ENCODE measurements at places on chromosomes 3 and 15.

DNA sequence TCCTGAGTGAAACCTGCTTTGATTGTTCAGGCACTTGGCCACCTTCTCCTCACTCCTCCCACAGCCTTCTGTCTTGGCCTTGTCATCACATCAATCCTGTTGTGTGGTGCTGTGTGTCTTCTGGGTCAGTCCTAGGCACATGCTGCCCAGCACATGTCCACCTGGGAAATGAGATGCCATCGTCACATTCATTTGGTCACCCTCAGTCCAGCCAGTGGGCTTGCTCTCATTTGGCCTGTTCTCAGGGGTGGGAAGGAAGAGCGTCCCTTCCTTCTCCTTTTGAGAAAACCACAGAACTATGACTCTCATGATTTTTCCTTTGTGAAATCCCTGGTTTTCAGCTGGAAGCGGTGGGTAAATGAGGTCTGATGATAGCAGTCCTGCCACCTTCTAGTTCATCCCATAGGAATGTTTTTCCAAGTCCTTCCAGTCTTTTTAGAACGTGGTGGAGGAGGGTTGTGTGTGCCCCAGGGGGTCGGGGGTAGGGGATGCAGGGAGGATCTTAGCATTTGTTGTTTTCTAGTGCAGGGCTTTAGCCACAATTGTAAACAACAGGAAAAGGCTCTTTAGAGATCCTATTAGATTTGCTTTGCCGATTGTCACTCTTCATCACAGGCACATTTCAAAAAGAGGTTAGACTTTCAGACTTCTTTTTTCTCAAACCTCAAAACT is 8.4 kb upstream of the PLA1A start:
- DNase-seq = no peak

DNA sequence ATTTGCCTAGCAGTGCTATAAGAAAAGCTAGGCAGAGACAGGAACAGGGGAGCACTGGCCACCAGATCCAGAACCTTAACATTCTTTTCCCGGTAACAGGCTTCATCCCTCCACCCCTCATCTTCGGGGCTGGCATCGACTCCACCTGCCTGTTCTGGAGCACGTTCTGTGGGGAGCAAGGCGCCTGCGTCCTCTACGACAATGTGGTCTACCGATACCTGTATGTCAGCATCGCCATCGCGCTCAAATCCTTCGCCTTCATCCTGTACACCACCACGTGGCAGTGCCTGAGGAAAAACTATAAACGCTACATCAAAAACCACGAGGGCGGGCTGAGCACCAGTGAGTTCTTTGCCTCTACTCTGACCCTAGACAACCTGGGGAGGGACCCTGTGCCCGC is 231.0 kb upstream of the ST8SIA2 start:
- no peak for DNase-seq

GRCh38 chr3:59772416-59773408 is 722.9 kb upstream of the CFAP20DC start:
- no peak for DNase-seq

- no peak for DNase-seq
Measured at GRCh38 chr3:69986419-69986818, 13.1 kb upstream of the SAMMSON start.

- DNase-seq = no peak
Measured at GRCh38 chr15:97892167-97892938, 68.2 kb upstream of the ARRDC4 start.

DNA sequence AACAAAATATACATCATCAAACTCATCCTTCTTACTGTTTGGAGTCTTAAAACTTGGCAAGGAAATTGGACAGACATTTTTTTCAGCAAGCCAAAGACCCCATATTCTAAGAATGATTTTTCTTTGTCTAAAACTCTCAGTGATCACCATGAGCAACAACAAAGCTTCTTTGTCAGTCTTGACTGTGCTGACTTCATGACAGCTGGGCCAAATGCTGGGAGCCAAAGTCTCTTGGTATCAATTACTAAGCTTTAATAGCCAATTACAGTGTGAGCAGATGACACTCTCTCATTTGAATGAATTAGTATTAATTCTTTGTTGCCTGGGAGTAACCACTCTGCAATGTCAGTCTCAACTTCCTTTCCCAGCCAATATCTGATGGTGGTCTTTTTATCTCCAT is 48.1 kb upstream of the GK5 start:
- no peak for DNase-seq

GRCh38 chr3:58490860-58491501 is 915 bp upstream of the KCTD6 start:
- DNase-seq = peak; percentile 25

DNA sequence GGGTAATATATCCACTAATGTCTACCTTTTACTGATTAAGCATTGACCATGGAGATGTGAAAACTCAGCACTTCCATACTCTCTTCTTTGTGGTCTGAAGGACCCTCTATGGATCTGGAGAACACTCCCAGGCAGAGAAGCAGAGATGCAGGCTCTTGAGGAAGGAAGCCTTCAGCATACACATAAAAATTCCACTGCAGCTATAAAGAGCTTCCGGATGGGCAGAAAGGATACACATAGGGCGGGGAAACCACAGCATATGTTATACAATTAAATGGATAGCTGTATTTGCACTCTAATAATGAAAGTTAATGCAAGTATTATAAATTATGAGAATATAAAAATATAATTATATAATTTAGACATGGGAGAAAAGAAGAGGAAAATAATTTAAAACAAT is 1258.2 kb upstream of the ALCAM start:
- no peak for DNase-seq

DNA sequence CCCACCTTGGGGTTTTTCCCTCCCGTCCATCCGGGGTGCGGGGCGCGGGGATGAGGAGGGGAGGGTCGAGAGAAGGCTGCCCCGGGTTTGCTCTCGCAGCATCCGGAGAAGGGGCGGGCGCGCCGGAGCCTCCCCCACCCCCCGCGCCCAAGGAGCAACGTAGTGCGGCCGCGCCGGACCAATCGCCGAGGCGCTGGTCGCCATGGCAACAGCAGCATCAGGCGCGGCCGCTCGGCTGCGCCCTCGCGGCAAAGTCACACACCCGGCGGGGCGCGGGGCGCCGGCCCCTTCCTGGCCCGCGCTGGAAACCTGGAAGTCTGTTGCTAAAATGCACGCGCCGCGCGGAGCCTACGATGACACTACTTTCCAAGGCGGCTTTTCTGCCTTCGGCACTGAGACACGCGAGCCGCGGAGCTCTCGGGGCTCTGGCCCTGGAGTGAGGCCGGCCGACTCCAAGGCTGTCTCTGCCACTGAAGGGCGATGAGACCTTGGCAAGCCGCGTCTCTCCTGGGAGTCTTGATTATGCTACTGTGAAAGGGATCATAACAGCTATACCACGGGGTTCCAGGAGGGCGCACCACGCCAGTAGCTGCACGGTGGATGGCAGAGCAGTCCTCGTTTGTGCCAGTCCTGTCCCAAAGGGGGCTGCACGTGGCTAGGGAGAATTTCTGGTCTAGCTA is at the start of gene IQSEC1:
IQSEC1 (minus strand) TSS at position 104 of the 680 bp plus-strand sequence. CDS start 415 bp downstream, outside the sequence.
- DNase-seq = peak; percentile 76

DNA sequence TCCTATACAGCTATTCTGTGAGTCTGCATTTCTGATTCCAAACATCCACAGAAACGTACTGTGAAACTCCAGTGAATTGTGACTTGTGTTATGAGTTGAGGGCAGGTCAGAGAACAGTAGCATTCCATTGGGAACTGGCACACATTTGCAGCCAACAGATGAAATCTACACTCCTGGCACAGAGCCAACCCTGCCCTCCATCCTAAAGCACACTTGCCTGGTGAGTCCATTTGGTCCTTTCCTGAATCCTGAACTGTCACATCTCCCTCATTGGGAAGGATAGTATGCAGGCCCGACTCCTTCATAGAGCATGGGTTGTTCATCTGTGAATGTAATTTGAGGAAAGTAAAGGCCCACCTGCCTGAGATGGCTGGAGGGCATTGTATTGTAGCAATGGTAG is 314.3 kb upstream of the RASGRP1 start:
- DNase-seq = no peak

DNA sequence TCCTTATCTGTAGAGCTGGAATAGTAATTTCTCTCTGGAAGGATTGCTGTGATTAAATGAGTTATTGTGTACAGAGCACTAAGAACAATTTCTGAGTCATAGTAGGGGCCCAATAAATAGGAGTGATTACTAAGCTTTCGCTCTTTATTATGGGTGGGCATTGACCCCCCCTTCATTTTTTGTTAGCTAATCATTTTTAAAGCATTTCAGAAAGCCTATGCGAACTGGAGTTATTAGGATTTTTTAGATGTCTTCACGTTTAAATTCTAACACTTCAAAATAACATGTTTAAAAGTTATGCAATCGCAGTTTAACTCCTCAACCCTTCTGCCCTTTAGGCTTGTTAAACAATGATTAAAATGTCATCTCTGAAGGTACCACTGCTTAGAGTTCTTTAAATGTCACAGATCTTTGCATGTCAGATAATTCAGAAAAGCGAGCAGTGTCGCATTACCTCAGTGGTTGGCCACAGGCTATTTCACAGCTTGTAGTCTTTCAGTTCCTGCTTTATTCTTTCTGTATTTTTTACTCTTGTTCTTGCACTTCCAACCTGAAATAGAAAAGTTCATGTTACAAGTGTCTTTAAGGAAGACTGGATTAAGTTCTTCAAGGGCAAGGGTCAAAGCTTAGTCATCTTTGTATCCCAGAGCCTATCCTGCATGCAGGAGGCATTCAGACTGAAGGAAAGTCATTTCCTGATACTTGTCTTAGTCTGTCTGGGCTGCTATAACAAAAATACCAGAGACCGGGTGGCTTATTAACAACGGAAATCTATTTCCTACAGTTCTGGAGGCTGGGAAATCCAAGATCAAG is 102.9 kb downstream of the FNDC3B start:
- no peak for DNase-seq

DNA sequence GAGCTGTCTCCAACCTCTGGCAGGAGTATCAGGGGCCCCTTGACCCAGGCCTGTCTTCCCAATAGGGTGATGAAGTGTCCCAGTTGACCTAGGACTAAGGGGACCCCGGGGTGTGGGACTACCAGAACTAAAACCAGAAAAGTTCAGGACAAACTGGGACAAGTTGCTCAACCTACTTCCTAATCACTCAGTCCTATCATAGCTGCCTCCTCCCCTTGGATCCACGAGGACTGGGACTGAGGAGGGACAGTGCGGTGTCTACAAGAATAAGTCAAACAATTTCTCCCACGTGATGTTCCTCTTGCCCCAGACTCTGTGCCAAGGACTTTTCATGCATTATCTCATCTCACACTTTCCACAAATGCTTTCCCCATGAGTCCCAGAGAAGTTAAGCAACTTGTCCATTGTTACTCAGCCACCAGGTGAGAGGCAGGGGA is 49.4 kb upstream of the SLCO2A1 start:
- DNase-seq = no peak

DNA sequence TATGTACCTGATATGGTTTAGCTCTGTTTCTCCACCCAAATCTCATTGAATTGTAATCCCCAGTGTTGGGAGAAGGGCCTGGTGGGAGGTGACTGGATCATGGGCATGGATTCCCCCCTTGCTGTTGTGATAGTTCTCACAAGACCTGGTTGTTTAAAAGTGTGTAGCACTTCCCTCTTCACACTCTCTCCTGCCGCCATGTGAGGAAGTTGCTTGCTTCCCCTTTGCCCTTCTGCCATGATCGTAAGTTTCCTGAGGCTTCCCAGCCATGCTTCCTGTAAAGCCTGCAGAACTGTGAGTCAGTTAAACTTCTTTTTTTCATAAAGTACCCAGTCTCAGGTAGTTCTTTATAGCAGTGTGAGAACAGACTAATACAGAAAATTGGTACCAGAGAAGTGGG is 93.1 kb downstream of the C3orf70 start:
- no peak for DNase-seq

GRCh38 chr3:59069838-59070237 is 20.0 kb upstream of the CFAP20DC start:
- no peak for DNase-seq

GRCh38 chr3:61687663-61688306 is 126.4 kb downstream of the PTPRG start:
- no peak for DNase-seq

DNA sequence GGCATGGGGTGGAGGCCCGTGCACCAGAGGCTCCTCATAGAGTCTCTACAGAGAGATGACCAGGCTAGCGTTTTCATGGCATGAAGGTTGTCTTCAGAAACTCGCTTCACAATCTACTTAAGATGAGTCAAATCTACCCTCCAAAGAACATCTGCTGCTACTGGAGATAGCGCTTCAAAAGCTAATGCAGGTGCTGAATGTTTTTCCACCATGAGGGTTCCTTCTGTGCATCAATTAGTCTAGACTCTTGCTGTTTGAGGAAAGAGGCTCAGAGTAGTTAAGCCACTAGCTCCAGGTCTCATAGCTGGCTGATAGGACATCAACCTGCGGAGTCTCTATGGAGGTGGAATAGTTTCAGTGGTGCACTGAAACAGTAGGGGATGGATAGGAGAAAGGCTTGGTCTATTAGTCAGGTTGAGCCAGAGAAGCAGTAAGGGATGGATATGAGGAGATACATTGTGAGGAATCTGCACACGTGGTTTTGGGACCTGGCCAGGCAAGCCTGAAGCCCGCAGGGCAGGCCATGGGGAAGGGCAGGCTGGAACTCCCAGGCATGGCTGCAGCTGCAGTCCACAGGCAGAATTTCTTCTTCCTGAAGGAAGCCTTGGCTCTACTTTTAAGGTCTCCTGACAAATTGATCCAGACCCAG is 117.5 kb downstream of the APBA2 start:
- DNase-seq = no peak

DNA sequence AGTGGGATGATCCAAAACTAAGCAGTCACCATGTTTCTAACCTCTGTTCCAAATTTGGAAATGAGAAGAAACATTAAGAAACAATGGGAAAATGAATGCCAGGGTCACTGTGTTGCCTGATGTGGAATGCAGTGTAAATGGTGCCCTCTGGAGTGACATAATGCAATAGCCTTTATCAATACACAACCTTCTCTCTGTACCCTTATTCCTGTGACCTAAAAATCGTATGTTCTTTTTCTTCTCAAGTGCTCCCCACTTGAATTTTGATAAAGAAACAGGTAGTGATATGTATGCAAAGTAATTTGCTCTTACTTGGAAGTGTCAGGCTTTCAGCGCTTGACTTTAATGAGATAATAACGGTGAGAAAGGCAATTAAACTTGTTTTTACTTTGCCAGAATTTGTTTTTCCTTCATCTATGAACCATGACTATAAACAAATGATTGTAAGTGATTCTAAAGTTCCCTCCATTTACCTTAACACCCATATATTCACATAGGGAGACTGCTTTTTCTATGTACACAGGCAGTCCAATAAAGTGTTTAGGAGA is 145.8 kb upstream of the THRB start:
- no peak for DNase-seq

DNA sequence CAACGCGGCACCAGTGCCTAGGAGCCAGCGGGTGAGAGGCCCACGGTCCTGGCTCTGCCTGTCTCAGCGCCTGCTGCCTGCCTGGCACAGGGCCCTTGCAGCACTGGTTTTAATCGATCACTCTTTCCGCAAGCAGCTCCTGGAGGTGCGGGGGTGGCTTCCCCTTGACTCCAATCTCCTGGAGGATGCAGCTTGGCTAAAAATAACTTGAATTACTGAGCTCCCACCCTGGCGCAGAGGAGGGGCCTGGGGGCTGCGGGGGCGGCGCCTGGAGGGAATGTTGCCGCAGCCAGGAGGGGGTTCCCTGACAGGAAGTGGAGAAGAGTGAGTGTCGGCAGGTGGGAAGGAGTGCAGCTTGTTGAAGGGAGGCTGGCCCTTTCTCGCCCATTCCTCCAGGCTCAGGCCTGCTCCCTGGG is 9.9 kb upstream of the RPL29 start:
- DNase-seq = no peak

- no peak for DNase-seq
Measured at GRCh38 chr15:72838311-72838731, 54.8 kb upstream of the ADPGK start.

- DNase-seq = no peak
Measured at GRCh38 chr15:64066451-64066850, 20.2 kb upstream of the DAPK2 start.

Data from activated B cell treated with CpG ODN at 0.5 μM for 24 hours (primary cell).